Ascending aorta (tissue), 2 donors: ENCODE measurements at places on chromosomes 3 and 15.

DNA sequence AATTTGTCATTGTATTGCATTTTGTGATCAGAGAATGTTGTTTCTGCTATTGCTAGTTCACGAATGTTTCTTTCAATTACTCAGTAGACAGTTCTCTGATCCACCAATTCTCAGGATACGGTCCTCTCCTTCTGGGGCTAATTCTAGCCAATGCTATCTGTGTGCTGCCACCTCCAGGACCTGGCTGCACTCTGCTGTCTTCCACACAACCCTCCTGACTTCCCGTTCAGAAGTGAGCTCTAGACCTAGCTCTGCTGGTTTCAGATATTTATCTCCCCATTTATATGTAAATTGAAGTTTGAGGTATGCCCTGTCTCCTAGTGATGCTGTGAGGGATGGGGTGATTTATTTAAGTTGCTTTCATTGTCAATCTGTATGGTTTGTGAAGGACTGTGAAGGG lies 21.7 kb upstream of the UBL7 start:
- no peak for DNase-seq
- no peak overlapping the region for H3K4me3 ChIP-seq
- no peaks in the 10 kb centered on the region for H3K36me3 ChIP-seq
- H3K27me3 ChIP-seq, result no peaks in the 10 kb centered on the region
- H3K4me1 ChIP-seq, result no peaks in the 10 kb centered on the region

GRCh38 chr3:64687781-64688604 lies at the start of gene ADAMTS9:
Gene ADAMTS9, minus strand, starts transcription at chr3:64688000. Its CDS starts 343 bp downstream, at chr3:64687657.
- no peaks in the 10 kb centered on the region for H3K36me3 ChIP-seq
- peak; percentile 84 for DNase-seq
- peaks cover 2% of the 10 kb centered on the region for H3K4me1 ChIP-seq
- H3K27me3 ChIP-seq, result no peaks in the 10 kb centered on the region

GRCh38 chr15:73805504-73806089 lies 52.4 kb upstream of the INSYN1 start:
- no peaks in the 10 kb centered on the region for H3K27me3 ChIP-seq
- no peak overlapping the region for H3K4me3 ChIP-seq
- no peak for DNase-seq
- no peak overlapping the region for H3K27ac ChIP-seq
- no peaks in the 10 kb centered on the region for H3K36me3 ChIP-seq

GRCh38 chr3:35772381-35773015 lies 133.2 kb downstream of the ARPP21 start:
- no peak for DNase-seq
- no peaks in the 10 kb centered on the region for H3K4me1 ChIP-seq
- no peak overlapping the region for H3K4me3 ChIP-seq
- H3K36me3 ChIP-seq, result no peaks in the 10 kb centered on the region
- H3K27me3 ChIP-seq, result no peaks in the 10 kb centered on the region

DNA sequence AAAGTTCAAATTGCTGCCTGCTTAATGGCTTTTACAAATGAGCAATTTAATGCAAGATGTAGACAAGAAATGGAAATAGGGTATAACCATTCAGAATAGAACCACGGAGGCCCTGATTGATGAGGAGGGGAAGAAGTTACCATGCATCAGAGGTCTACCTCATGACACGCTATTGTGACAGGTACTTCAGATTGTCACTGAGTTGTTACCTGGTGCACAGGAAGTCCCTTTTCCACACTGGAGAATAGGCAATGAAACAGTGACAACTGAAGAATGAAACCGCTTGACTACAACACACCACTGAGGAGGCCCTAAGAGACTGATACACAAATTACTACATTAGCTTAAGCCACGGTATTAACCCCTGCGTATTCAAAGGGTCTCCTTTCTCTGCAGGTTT lies 251.2 kb downstream of the RYR3 start:
- no peak overlapping the region for H3K4me3 ChIP-seq
- H3K36me3 ChIP-seq, result no peaks in the 10 kb centered on the region
- no peaks in the 10 kb centered on the region for H3K4me1 ChIP-seq
- no peaks in the 10 kb centered on the region for H3K27me3 ChIP-seq
- no peak for DNase-seq
- H3K27ac ChIP-seq, result no peak overlapping the region

DNA sequence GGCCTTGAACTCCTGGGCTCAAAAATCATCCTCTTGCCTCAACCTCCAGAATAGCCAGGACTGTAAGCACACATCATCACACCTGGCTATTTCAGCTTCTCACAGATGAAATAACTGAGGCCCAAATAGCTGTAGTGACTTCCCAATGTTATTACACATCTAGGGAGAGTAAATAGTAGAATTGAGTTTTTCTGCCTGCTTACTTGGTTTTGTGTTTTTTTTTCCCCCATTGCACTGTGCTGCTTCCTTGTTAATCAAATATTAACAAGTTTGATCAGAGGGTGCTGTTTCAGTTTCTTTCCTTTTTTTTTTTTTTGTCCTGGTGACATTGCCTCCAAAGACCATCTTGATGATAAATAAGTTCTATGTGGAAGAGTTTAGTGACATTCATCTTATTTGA lies 23.4 kb downstream of the ZNF609 start:
- no peaks in the 10 kb centered on the region for H3K27me3 ChIP-seq
- H3K4me1 ChIP-seq, result no peaks in the 10 kb centered on the region
- peaks cover 2% of the 10 kb centered on the region for H3K36me3 ChIP-seq
- no peak overlapping the region for H3K27ac ChIP-seq
- DNase-seq, result no peak

DNA sequence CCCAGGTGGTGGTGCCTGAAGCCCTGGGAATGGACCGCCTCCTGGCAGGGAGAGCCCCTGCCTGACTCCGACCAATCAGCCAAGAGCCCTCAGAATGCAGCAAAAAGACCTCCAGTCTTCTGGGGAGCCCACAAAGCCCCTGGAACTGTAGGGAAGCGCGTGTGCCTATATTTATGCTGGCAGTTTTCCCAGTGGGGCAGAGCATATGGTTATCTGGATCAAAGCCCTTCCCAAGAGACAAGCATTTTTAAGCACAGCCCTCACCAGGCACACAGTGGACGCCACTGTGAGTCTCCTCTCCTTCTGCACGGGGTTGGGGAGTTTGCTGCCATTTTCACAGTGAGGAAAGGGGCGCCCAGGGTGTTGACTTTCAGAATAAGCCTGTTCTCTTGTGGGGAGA lies 80.9 kb upstream of the RPL32 start:
- peaks cover 84% of the 10 kb centered on the region for H3K36me3 ChIP-seq
- no peaks in the 10 kb centered on the region for H3K27me3 ChIP-seq
- H3K27ac ChIP-seq, result no peak overlapping the region
- H3K4me1 ChIP-seq, result peaks cover 7% of the 10 kb centered on the region
- no peak for DNase-seq

- no peak overlapping the region for H3K27ac ChIP-seq
- H3K4me3 ChIP-seq, result no peak overlapping the region
- H3K4me1 ChIP-seq, result peaks cover 4% of the 10 kb centered on the region
- H3K36me3 ChIP-seq, result no peaks in the 10 kb centered on the region
These were observed 6.1 kb downstream of the IL17RD start for GRCh38 chr3:57158813-57159738.

- H3K4me1 ChIP-seq, result no peaks in the 10 kb centered on the region
- H3K36me3 ChIP-seq, result no peaks in the 10 kb centered on the region
- no peak for DNase-seq
- no peaks in the 10 kb centered on the region for H3K27me3 ChIP-seq
These were observed 139.8 kb upstream of the SEMA6D start for GRCh38 chr15:47577461-47577860.

DNA sequence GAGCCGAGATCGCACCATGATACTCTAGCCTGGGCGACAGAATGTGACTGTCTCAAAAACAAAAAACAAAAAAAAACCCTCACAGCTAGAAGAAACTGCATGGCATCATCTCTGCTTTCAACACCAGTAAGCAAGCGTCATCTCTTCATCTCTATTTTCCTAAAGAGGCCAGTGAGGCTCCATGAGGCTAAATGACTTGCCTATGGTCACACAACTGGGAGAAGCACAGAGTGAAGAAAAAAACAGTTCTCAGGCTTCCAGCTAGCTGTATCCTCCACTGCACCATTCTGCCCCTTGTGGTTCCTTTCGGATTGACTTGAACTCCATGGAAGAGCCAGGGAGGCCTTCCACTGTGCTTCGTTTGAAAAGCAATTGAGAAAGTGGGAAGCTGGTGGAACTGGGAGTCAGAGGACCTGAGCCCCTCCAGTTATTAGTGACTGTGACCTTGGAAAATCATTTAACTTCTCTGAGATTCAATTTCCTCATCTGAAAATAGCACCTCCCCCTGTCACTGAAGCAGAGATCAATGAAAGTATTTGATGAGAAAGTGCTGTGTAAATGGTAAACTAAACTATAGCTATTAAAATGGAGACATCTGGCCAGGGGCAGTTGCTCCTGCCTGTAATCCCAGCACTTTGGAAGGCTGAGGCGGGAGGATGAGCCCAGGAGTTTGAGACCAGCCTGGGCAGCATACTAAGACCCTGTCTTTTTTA lies 32.1 kb upstream of the DENND4A start:
- H3K27ac ChIP-seq, result no peak overlapping the region
- no peaks in the 10 kb centered on the region for H3K36me3 ChIP-seq
- DNase-seq, result no peak
- H3K4me1 ChIP-seq, result no peaks in the 10 kb centered on the region
- H3K4me3 ChIP-seq, result no peak overlapping the region

GRCh38 chr15:52255008-52255407 lies 40.6 kb downstream of the MYO5C start:
- H3K4me1 ChIP-seq, result peaks cover 7% of the 10 kb centered on the region
- H3K4me3 ChIP-seq, result no peak overlapping the region
- no peaks in the 10 kb centered on the region for H3K36me3 ChIP-seq
- no peak overlapping the region for H3K27ac ChIP-seq

DNA sequence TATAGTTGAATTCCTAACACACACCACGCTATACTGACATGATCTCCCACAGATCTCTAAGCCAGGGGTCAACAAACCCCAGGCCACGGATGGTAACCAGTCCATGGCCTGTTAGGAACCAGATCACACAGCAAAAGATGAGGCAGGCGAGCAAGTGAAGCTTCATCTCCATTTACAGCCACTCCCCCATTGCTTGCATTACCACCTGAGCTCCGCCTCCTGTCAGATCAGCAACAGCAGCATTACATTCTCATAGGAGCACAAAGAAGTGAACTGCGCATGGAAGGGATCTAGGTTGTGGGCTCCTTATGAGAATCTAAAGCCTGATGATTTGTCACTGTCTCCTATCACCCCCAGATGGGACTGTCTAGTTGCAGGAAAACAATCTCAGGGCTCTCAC lies 2.7 kb downstream of the PDCD7 start:
- no peak overlapping the region for H3K27ac ChIP-seq
- H3K4me3 ChIP-seq, result no peak overlapping the region
- no peak for DNase-seq
- peaks cover 19% of the 10 kb centered on the region for H3K4me1 ChIP-seq

- no peaks in the 10 kb centered on the region for H3K4me1 ChIP-seq
- no peaks in the 10 kb centered on the region for H3K27me3 ChIP-seq
- DNase-seq, result no peak
- no peak overlapping the region for H3K4me3 ChIP-seq
- H3K27ac ChIP-seq, result no peak overlapping the region
These were observed 7.2 kb downstream of the TMOD2 start for GRCh38 chr15:51758645-51759044.

DNA sequence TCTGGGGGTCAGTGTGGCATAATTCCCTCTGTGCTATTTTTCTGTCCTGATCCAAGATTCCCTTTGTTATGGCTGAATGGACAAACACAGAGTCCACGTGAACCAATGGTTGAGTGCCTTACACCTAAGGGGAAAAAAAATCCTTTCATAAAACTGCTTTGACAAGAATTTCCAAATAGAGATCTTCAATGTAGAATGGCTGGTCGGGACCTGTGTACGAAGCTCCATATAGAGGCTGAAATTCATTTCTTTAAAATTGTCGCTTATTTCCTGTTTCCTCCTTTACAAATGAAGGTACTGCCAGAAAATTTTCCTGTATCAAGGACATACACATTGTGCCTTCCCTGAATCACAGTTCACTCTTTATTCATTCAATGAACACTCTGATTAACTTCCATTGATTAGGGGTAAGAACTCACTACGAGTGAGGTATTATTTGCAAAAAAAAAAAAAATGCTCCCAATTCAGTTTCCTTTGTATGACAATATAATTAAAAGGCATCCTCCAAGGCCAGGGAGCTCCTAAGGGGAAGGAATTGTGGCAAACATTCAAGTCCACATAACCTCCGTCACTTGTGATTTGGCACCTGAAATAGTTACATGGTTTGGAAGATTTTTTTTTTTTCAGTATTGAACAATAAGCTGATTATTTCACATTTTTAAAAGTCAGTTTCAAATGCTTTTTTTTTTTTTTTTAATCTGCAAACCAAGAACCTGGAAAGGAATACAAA lies 293.8 kb downstream of the MEX3B start:
- no peak overlapping the region for H3K27ac ChIP-seq
- H3K4me1 ChIP-seq, result no peaks in the 10 kb centered on the region
- H3K27me3 ChIP-seq, result no peaks in the 10 kb centered on the region
- H3K4me3 ChIP-seq, result no peak overlapping the region

DNA sequence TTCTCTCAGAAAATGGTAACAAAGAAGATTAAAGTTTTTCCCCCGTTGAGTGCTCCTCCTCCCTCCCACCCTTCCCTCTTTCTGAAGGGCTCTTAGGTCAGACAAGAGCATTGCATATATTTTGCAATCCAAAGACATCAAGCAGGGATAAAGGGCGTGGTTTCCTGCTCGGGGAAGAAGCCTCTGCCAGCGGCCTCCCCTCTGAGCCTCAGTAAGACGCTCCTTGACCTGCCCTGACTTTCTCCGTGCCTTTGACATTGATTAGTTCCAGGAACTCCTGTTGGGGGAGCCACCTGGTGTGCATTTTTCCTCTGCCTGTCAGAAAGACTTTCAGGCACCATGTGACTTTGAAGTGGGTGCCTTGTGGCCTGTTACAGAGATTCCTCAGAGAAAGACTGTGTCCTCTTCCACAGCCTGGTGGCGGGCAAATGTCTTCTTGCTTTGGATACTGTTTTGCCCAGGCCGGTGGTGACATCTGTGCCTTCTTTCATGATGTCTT lies 87.2 kb upstream of the TBL1XR1 start:
- no peaks in the 10 kb centered on the region for H3K27me3 ChIP-seq
- H3K27ac ChIP-seq, result no peak overlapping the region
- H3K4me1 ChIP-seq, result no peaks in the 10 kb centered on the region

DNA sequence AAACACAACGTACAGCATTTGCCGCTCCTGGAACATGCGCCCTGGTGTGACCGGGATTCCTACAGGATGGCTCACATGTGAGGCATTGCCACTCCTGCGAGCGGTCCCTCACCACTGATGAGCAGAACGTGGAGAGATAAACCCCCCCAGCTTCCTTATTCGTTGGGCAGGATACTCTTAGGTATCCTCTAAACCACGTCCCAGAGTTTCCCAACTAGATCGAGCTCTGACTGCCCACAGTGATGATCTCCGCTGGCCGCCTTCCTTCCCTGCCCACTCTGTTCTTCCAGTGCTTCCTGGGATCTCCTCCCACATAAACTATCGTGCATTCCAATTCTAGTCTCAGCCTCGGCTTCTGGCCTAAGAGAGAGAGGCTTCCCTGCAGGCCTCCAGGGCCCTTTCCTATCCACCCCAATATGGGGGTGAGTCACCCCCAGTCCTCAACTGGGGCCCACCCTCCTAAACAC lies 91.8 kb downstream of the TOP2B start:
- peak overlapping the region; percentile 18 for H3K27ac ChIP-seq
- no peak for DNase-seq
- H3K27me3 ChIP-seq, result no peaks in the 10 kb centered on the region
- H3K4me1 ChIP-seq, result no peaks in the 10 kb centered on the region
- H3K4me3 ChIP-seq, result no peak overlapping the region
- H3K36me3 ChIP-seq, result peaks cover 3% of the 10 kb centered on the region
